Prostate gland (tissue), 2 donors: ENCODE measurements at places on chromosomes 6 and 20. TPM values are rescaled to one million over a fixed set of nuclear protein-coding genes. Genes with fewer than 3 reads are reported as not detected.

DNA sequence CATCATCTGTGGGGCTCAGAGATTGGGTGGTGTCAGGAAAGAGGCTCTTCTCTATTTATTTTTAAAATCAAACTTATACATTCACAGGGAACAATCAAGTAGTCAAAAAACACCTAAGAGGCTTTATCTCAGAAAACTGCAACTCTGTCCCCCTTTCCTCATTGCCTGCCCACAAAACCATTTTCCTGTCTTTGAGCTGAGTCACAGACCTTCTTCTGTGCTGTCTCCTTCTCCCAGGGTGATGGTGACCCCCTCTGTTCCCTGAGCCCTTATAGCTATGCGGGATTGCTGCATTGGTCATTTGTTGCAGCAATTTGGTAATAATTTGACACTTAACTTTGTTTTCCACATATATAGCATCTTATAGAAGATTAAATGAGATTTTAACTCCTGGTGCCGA is 195.2 kb upstream of the PROKR2 start:
- H3K27me3 ChIP-seq: no peaks in the 10 kb centered on the region
- no peak for DNase-seq
- H3K4me3 ChIP-seq: no peak overlapping the region
- H3K36me3 ChIP-seq: no peaks in the 10 kb centered on the region

GRCh38 chr20:57958050-57958420 is 248.2 kb upstream of the PMEPA1 start:
- no peak overlapping the region for H3K27ac ChIP-seq
- no peaks in the 10 kb centered on the region for H3K27me3 ChIP-seq
- H3K36me3 ChIP-seq: no peaks in the 10 kb centered on the region
- H3K4me3 ChIP-seq: no peak overlapping the region
- H3K4me1 ChIP-seq: peaks cover 9% of the 10 kb centered on the region

EPPIN gene
- not detected for total RNA-seq

EPM2A gene
- total RNA-seq: 18.6 TPM

GRCh38 chr6:132464538-132465256 is 48.2 kb downstream of the STX7 start:
- H3K36me3 ChIP-seq: no peaks in the 10 kb centered on the region
- DNase-seq: no peak
- no peaks in the 10 kb centered on the region for H3K27me3 ChIP-seq
- H3K4me1 ChIP-seq: no peaks in the 10 kb centered on the region
- no peak overlapping the region for H3K27ac ChIP-seq
- H3K4me3 ChIP-seq: no peak overlapping the region

DNA sequence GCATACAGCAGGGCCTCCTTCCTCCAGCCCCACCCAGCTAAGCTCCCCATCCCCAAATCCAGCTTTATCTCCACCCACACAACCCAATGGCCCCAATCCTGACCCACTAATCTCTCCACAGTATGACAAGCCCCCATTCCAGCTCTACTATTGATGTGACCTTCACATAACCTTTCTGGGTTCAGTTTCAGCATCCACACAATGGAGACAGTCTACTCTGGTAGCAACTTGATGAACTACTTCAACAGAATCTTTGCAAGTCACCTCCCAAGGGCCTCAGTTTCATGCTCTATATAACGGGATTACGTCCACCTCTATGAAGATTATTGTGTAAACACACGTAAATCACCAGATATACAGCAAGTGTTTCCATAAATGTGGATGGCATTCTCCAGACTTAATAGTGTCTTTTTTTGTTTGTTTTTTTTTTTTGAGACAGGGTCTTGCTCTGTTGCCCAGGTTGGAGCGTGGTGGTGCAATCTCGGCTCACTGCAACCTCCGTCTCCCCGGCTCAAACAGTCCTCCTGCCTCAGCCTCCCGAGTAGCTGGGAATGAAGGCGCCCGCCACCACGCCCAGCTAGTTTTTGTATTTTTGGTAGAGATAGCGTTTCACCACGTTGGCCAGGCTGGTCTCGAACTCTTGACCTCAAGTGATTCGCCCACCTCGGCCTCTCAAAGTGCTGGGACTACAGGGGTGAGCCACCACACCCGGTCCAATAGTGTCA is 1.4 kb downstream of the AHCY start:
- peak overlapping the region; percentile 84 for H3K4me3 ChIP-seq
- H3K27ac ChIP-seq: peak overlapping the region; percentile 94
- H3K36me3 ChIP-seq: no peaks in the 10 kb centered on the region
- no peak for DNase-seq
- no peaks in the 10 kb centered on the region for H3K27me3 ChIP-seq

C6orf132 gene
- 45.9 TPM for total RNA-seq

PDYN gene
- not detected for total RNA-seq

DNA sequence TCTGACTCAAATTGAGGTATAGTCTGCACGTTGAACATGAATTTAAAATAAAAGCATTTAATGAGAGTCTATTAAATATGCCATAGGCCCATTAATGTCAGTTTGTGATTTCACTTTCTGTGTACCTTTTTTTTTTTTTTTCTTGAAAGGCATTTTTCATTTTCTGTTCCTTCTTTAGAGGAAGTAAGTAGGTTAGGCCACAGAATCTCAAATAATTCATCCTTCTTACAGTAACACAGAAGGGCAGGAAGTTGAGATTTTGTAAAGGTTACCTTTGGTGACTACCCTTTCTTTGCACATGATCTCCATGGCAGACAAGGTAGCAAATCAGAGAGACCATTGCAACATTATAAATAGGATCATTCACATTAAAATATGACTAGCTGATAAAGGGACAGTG is 9.6 kb downstream of the L3MBTL3 start:
- no peaks in the 10 kb centered on the region for H3K27me3 ChIP-seq
- no peaks in the 10 kb centered on the region for H3K36me3 ChIP-seq

RIPPLY2 gene
- not detected for total RNA-seq

DNA sequence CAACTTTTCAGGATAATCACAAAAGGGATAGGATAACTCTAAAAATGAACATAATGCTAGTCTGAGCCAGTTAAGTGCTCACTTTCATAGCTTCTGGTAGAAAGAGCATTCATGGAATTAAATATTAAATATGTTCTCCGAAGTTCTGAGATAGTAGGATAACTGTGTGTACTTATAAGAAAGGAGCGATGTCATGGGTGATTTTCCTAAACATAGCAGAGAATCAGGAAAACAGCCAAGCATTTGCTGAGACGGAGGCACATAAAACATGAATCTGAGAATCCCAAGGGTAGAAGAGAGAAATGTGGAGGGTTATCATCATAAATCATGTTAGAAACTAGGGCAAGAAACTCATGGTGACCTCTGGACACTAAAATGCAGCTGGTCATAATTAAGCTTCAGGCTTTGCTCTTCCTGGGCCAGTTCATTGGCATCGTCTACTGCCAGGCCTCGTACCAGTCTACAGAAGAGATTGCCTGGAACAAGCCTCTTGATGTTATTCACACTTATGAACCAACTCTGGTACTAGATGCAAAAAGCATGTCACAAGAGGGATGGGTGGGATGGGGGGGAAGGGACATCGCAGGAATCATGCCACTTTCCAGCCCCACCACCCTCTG is 436.6 kb downstream of the PRKN start:
- H3K27ac ChIP-seq: no peak overlapping the region
- no peak for DNase-seq
- H3K27me3 ChIP-seq: no peaks in the 10 kb centered on the region
- no peaks in the 10 kb centered on the region for H3K4me1 ChIP-seq
- H3K4me3 ChIP-seq: no peak overlapping the region

HDGFL1 gene
- total RNA-seq: 14.6 TPM

GRCh38 chr6:7332090-7332745 is 19.2 kb upstream of the SSR1 start:
- H3K4me3 ChIP-seq: no peak overlapping the region
- DNase-seq: no peak
- no peak overlapping the region for H3K27ac ChIP-seq
- H3K27me3 ChIP-seq: no peaks in the 10 kb centered on the region
- H3K36me3 ChIP-seq: no peaks in the 10 kb centered on the region

- no peaks in the 10 kb centered on the region for H3K4me1 ChIP-seq
- DNase-seq: no peak
- no peaks in the 10 kb centered on the region for H3K36me3 ChIP-seq
- H3K27ac ChIP-seq: no peak overlapping the region
- H3K27me3 ChIP-seq: no peaks in the 10 kb centered on the region
- H3K4me3 ChIP-seq: no peak overlapping the region
Observed at GRCh38 chr6:124234801-124235200, 431.1 kb downstream of the NKAIN2 start.

THBD gene
- total RNA-seq: 88.4 TPM

DNA sequence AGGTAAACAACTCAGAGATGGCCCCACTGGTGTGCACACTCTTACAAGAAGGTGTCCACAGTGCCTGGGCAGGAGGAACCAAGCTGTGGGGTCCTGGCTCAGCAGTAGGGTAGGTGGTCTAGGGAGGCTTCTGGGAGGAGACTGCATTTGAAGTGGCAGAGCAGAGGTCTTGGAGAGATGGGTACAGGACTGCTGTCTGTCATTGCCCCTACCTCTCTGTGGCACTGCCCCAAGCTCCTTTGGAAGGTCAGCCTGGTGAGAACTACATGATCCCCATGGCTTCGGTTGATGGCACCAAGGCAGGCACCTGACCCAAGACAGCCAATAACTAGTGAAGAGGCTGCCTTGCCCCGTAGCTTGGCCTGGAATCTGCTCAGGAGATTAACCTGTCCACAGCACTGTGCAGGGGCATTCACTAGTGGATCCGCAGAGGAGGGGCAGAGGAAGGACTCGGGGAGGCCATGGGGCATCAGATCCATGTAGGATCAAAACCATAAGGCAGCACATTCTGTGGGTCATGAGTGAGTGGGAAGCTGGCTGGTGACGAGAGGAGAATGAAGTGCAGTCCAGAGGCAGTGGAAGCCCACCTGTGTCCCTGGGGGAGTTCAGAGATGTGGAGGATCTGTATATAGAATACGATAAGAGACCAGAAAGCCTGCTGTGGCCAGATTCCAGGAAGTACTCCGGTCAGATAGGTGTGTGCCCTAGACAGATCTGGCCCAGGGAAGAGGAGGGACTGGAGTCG is 162.0 kb downstream of the GRM4 start:
- no peaks in the 10 kb centered on the region for H3K36me3 ChIP-seq
- H3K4me1 ChIP-seq: peaks cover 4% of the 10 kb centered on the region
- peak overlapping the region; percentile 53 for H3K27ac ChIP-seq
- no peaks in the 10 kb centered on the region for H3K27me3 ChIP-seq

DNA sequence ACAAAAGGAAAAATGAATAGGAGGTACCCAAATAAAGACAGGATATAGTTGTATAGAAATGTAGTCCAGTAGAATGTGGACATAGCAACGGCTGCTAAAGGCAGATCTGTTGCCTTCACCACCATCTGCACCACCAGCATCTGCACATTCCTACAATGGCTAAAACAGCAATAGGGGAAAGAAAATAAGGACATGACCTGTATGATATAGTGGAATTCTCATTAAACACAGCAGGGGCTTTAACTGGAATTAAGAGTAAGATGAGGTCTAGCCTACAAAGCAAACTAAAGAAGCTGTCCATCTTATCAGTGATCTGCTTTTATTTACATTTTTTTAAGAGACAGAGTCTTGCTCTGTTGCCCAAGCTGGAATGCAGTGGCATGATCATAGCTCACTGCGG is 26.8 kb upstream of the SCAF8 start:
- no peaks in the 10 kb centered on the region for H3K36me3 ChIP-seq
- H3K4me3 ChIP-seq: no peak overlapping the region
- no peak overlapping the region for H3K27ac ChIP-seq
- H3K4me1 ChIP-seq: no peaks in the 10 kb centered on the region
- no peaks in the 10 kb centered on the region for H3K27me3 ChIP-seq

FRMD1 gene
- 2.2 TPM for total RNA-seq

CARMIL1 gene
- 71.7 TPM for total RNA-seq

- H3K27ac ChIP-seq: no peak overlapping the region
- no peaks in the 10 kb centered on the region for H3K4me1 ChIP-seq
- H3K4me3 ChIP-seq: no peak overlapping the region
- H3K27me3 ChIP-seq: no peaks in the 10 kb centered on the region
Observed at GRCh38 chr6:71153755-71154325, 134.8 kb upstream of the OGFRL1 start.

DNA sequence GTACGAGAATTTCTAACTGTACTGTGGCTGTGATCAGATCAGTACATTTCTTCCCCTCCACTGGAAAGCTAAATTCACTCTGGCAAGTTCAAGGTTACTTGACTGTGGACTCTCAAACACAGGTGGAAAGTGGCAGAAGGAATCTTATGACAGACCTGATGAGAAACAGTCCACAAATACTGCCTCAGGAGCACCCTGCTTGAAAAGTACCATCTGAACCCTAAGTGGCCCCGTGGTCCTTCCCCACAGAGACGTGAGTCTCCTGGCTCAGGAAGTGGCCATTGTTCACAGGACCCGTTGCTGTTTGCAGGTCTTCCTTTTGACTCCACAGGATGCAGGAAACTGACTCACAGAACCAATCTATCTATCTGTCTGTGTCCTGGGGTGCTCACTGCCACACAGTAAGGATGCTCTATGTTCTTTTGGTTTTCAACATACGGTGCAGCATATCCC is 47.5 kb upstream of the NHSL1 start:
- H3K4me3 ChIP-seq: no peak overlapping the region
- no peaks in the 10 kb centered on the region for H3K36me3 ChIP-seq
- no peak for DNase-seq
- H3K27ac ChIP-seq: no peak overlapping the region
- H3K4me1 ChIP-seq: no peaks in the 10 kb centered on the region
- no peaks in the 10 kb centered on the region for H3K27me3 ChIP-seq

GRCh38 chr20:3924304-3925112 is 35.3 kb downstream of the PANK2 start:
- peaks cover 7% of the 10 kb centered on the region for H3K4me1 ChIP-seq
- H3K27me3 ChIP-seq: no peaks in the 10 kb centered on the region
- H3K27ac ChIP-seq: no peak overlapping the region
- no peak for DNase-seq
- H3K4me3 ChIP-seq: no peak overlapping the region
- peaks cover 3% of the 10 kb centered on the region for H3K36me3 ChIP-seq

GRCh38 chr20:5784735-5785134 is 34.5 kb downstream of the SHLD1 start:
- DNase-seq: peak; percentile 34
- H3K27me3 ChIP-seq: no peaks in the 10 kb centered on the region
- H3K27ac ChIP-seq: no peak overlapping the region
- no peak overlapping the region for H3K4me3 ChIP-seq

- H3K27me3 ChIP-seq: no peaks in the 10 kb centered on the region
- H3K27ac ChIP-seq: no peak overlapping the region
- no peaks in the 10 kb centered on the region for H3K4me1 ChIP-seq
- no peaks in the 10 kb centered on the region for H3K36me3 ChIP-seq
- no peak for DNase-seq
- H3K4me3 ChIP-seq: no peak overlapping the region
Observed at GRCh38 chr6:21999012-21999528, 297.8 kb downstream of the PRL start.

GRCh38 chr6:707576-708236 is 14.8 kb upstream of the EXOC2 start:
- no peak overlapping the region for H3K27ac ChIP-seq
- H3K4me3 ChIP-seq: no peak overlapping the region
- no peaks in the 10 kb centered on the region for H3K36me3 ChIP-seq
- H3K4me1 ChIP-seq: no peaks in the 10 kb centered on the region
- H3K27me3 ChIP-seq: no peaks in the 10 kb centered on the region
- no peak for DNase-seq

DNA sequence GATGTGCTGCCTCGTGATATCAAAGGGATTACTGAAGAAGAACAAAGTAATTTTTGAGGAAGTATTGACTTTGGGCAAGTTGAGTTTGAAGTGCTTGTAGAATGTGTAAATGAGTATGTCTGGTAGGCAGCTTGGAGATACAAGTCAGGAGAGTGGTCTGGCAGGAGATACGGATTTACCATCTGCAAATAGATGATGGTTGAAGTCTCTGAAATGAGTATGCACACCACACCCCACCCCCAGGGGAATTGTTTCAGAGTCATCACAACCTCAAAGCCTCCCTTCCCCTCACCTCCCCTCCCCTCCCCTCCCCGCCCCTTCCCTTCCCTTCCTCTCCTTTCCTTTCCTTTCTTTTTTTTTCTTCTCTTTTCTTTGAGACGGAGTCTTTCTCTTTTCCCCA is 16.4 kb upstream of the MCUR1 start:
- no peak overlapping the region for H3K27ac ChIP-seq
- DNase-seq: no peak
- H3K4me3 ChIP-seq: no peak overlapping the region
- H3K27me3 ChIP-seq: no peaks in the 10 kb centered on the region
